Esophagus muscularis mucosa (tissue), 4 donors: ENCODE measurements at places on chromosomes 7 and 10.

GRCh38 chr7:2514473-2515423 is 4.8 kb upstream of the LFNG start:
- DNase-seq: no peak

GRCh38 chr10:117782276-117782675 is 239.7 kb downstream of the EMX2 start:
- DNase-seq: no peak

GRCh38 chr10:77163670-77164348 is 473.8 kb downstream of the KCNMA1 start:
- DNase-seq: no peak

- DNase-seq: no peak
Measured at GRCh38 chr7:18727115-18727870, 231.7 kb downstream of the HDAC9 start.

GRCh38 chr10:95437669-95438068 is 123.5 kb downstream of the SORBS1 start:
- DNase-seq: no peak

GRCh38 chr7:30180718-30181117 is 45.9 kb downstream of the MTURN start:
- no peak for DNase-seq

DNA sequence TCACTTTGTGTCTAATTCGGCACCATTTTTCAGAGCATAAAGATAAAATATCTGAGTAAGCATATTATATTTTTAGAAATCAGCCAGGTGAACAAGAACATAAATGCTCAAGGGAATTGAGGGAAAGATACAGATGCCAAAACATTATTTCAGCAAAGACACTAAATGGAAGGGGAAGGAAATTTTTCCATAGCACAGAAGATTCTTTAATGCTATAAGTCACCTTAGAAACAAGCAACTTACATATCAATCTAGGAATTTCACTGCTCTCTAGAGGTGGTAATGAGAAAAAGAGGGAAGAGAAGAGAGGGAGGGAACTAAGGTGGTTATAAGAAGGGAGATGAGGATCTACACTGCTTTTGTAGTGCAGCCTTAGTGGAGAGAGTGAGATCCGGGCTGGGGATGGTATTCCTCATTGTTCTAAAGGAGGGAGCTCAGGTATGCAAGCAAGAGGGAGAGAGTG is 20.4 kb downstream of the ZNF365 start:
- DNase-seq: no peak

DNA sequence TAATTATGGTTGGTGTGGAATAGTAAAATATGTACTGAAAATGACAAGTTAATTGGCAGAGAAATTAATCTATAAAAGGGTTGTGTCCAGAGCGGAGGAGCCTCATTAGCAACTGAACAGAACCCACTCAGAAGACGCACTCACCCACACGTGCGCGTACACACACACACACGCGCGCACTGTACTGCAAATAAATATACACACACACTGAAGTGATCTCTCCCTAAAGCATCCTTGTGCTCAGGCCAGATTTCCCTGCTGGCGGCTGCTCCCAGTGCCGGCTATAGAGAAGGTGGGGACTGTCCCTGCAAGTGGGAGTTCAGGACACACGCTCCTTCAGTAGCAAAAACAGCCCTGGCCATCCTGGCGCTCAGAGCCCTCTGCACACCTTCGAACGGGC is 85.2 kb downstream of the CHST15 start:
- DNase-seq: no peak

DNA sequence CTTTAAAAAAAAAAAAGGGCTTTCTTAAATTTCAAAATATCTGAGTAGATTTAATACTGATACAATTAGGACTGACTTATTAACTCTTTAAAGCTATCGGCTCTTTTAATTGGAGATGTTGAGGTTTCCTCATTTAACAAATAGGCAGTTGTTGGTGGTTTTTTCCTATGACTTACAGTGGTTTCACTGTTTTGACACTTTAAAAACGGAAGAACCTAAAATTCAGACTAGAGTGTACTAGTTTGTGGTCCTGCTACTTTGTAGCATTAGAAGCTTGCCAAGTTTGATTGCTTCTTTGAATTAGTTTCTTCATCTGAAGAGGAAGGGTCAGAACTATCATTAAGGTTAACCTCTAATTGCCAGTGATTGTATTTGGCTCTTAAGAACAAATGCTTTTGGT is 27.7 kb downstream of the CUL1 start:
- DNase-seq: no peak

- DNase-seq: no peak
Measured at GRCh38 chr7:77714195-77714594, 17.9 kb downstream of the RSBN1L start.

DNA sequence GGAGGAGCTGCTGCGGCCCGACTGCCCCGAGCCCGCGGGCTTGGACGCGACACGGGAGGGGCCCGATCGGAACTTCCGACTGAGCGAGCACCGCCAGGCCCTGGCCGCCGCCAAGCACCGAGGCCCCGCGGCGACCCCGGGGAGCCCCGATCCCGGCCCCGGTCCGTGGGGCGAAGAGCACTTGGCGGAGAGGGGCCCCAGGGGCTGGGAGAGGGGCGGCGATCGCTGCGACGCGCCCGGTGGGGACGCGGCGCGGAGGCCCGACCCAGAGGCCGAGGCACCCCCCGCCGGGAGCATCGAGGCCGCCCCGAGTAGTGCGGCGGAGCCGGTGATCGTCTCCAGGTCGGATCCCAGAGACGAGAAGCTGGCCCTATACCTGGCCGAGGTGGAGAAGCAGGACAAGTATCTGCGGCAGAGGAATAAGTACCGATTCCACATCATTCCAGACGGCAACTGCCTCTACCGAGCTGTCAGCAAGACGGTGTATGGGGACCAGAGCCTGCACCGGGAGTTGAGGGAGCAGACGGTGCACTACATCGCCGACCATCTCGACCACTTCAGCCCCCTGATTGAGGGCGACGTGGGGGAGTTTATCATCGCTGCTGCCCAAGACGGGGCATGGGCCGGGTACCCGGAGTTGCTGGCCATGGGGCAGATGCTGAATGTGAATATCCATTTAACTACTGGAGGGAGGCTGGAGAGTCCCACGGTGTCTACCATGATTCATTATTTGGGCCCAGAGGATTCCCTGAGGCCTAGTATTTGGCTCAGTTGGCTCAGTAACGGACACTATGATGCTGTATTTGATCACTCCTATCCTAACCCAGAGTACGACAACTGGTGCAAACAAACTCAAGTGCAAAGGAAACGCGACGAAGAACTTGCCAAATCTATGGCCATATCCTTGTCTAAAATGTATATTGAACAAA is 1.4 kb downstream of the OTUD1 start:
- no peak for DNase-seq

- no peak for DNase-seq
Measured at GRCh38 chr10:52993109-52993508, 220.5 kb upstream of the MBL2 start.

DNA sequence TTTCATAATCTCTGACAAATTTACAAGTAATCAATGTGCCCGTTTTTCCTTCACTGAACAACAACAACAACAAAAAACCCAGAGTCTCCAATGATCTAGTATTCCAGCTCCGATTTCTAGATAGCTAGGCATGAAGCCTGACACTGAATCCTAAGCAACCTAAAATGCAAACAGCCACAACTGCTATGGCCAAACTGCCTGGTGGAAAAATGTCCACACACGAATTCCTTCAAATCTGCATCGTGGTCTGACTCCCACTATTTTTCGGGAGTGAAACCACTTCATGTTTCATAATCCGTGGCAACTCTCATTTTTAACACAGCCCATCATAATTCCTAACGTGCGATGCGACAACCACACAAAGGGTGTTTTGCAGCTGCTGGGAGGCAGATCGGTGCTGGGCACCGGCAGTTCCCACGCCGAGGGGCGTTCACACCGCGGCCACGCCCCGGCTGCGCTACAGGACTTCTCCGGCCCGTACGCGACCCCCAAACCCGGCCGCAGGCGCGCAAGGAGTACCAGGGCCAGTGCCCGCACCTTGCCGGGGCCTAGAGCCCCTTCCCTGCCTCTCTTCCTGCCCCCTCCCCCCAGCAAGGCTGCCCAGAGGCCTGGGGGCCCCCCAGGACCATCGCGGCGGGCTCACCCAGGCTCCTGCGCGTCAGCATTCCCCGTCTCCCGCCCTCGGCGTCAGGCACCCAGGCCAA is 814 bp downstream of the RUFY2 start:
- no peak for DNase-seq

DNA sequence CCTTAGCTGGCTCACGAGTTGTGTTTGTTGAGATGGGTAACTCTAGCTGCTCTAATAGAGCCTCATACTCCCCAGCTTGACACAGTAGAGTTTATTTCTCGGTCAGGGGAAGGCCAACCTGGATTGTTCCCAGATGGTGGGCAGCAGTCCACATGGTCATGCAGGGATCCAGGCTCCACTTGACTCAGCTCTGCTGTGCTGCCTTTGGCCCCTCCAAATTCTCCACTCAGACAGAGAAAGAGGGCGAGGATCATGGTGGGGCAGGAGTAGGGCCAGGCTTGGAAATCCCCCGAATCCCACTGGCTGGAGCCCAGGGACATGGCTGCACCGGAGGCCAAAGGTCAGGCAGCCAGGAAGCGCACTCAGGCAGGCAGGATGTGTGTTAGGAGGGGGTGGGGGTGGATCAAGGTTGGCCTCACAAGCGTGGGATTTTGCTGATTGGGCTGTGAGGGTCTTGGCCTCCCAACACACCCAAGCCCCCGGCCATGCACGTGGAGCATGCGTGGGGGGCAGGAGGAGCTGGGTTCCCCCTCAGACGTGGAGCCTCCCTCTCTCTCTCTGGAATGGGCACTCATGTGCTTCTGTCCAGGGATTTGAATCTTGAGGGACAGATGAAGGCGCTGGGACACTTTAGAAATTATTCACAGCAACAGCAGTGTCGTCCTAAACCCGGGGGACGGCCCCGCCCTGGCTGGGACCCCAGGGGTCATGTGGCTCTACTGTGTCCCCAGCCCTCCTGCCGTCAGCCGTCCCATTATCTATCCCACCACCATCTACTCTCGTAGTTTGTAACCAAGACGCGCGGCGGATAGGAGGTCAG is 44.8 kb downstream of the PDGFA start:
- no peak for DNase-seq

DNA sequence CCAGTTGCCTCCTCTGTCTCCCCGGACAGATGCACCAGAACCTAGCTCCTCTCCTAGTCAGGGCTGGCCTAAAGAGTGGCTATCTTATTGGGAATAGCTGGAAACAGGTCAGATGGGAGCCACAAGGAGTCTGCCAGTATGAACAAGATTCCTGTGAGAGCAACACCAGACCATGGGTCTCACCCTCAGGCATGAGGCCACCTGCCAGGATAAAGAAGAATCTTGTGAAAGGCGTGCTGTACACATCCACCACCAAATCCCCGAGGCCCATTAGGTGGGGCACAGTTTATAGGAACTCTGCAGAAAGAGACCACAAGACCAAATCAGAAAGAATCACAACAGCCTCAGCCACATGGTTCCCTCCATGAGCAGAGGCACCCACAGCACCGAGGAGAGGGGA is 325.9 kb downstream of the TNS3 start:
- no peak for DNase-seq

DNA sequence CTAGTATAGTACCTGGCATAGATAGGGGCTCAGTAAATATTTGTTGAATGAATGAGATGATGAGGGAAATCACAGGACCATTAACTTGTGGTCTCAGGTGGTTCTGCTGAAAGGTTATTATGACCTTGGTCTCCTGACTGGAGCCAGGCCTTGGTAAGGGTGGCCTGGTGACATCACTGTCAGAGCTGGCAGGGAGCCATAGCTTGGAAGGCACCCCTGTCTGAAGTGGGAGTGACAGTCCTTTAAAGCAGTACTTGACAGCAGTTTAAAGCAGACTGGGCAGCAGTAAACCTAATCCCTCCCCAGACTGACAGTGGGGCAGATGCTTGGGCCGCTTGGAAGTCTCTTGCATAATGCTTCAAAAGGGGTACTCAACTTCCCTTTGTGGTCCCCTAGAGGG is 13.4 kb downstream of the DPCD start:
- no peak for DNase-seq

DNA sequence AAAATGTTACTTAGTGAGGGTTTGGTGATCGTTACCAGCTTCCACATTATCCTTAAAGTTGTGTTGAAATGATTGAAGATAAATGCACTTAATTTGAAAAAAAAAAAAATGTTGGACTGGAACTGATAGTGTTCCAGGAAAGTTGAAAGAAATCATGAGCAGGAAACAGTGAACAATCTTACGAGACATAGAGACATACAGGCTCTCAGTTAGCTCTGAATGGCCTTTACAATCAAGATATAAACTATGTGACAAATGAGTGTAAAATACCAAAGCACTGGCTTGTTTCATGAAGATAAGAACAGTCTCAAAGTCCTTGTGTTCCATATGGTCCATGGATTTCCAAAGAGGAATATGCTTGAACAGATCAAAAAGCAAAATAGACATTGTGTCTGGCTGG is 430.1 kb upstream of the ETV1 start:
- no peak for DNase-seq

- no peak for DNase-seq
Measured at GRCh38 chr10:554182-554848, 135.2 kb downstream of the DIP2C start.

GRCh38 chr10:132883391-132883881 is 58.9 kb downstream of the CFAP46 start:
- DNase-seq: no peak

DNA sequence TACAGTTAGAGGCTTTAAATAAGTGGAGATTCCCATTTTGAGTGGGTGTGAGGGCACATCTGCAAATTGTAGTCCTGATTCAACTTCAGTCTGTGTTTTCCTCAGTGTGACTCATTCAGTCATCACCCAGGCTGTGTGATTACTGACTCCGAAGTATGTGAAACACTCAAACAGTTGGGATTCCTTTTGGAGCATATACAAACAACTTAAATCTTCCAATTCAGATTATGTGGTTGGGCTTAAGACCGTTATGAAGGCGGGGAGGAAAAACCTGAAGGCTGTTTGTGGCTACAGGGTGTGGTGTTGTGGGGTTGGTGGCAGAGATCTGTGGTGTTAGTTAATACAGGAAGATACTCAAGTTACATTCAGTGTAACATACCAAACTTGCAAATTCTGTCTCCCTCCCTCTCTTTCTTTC is 259.7 kb upstream of the FERD3L start:
- no peak for DNase-seq

GRCh38 chr7:152312316-152312715 is 123.5 kb downstream of the KMT2C start:
- no peak for DNase-seq

DNA sequence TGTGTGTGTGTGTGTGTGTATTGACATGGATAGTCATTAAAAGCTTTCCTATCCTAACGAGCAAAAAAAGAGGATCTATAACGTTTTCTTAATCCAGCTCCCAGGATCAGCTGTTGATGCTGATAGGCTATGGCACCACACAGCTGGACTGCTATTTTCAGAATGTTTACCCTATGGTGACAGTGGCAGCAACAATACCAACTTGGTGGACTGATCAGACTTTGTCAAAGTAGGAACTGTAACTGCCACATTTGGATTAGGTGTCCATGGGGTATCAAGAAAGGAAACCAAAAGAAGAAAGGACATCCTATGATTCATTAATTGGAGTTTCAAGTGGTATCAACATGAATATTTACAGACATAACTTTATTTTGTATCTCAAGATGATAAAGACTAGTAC is 2.7 kb upstream of the CLEC5A start:
- DNase-seq: no peak
